ENCODE measurements at places on chromosomes 4 and X. TPM values are rescaled to one million over a fixed set of nuclear protein-coding genes. Genes with fewer than 3 reads are reported as not detected.

USP17L12 gene
- not detected for total RNA-seq

GRCh38 chrX:13748486-13748885 is 13.9 kb downstream of the OFD1 start:
- no peak overlapping the region for H3K27ac ChIP-seq
- H3K27me3 ChIP-seq = no peaks in the 10 kb centered on the region
- H3K36me3 ChIP-seq = no peaks in the 10 kb centered on the region

DNA sequence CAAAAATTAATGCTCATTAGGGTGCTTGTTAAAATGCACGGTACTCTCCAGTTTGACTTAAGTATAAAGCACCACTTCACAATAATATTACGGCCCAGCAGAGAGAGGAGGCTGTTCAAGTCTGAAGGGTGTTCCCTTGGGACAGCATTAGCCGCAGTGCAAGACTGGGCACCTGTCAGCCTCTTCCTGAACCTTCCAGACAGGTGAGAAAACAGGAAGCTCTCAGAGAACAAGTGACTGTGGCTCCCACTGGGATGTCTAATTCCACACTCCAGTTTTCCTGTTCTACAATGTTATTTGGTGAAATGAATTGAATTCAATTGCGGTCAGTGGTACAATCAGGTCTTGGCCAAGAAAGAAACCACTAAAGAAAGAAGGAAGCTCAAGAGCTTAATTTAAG is 414.4 kb downstream of the SMARCA1 start:
- H3K27me3 ChIP-seq = no peaks in the 10 kb centered on the region
- H3K4me1 ChIP-seq = no peaks in the 10 kb centered on the region
- H3K27ac ChIP-seq = no peak overlapping the region
- no peaks in the 10 kb centered on the region for H3K36me3 ChIP-seq
- DNase-seq = no peak

- H3K27ac ChIP-seq = no peak overlapping the region
- no peaks in the 10 kb centered on the region for H3K27me3 ChIP-seq
- no peaks in the 10 kb centered on the region for H3K36me3 ChIP-seq
- DNase-seq = no peak
- no peaks in the 10 kb centered on the region for H3K4me1 ChIP-seq
Observed at GRCh38 chr4:28211676-28212470, 1351.2 kb downstream of the STIM2 start.
